ENCODE measurements at places on chromosomes 5 and 9.

GRCh38 chr9:129486756-129487657, 133.9 kb downstream of the C9orf50 start:
- DNase-seq, result no peak

DNA sequence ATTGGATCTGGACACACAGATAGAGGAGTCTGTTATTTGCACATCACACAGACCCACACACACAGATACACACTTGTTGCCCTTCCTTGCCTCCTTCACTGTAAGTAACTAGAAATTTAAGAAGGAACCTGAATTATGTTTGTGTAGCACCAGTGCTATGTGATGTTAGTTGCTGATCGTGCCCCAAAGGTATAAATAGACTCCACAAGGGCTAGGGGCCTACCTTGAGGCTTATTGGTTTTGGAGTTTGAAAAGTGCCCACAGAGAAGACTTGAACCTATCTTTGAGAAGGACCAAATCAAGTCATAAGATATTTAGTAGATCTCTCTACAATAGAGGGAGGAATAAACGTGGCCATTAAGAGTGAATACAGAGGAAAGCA, 8.8 kb upstream of the TGFBI start:
- DNase-seq, result no peak

DNA sequence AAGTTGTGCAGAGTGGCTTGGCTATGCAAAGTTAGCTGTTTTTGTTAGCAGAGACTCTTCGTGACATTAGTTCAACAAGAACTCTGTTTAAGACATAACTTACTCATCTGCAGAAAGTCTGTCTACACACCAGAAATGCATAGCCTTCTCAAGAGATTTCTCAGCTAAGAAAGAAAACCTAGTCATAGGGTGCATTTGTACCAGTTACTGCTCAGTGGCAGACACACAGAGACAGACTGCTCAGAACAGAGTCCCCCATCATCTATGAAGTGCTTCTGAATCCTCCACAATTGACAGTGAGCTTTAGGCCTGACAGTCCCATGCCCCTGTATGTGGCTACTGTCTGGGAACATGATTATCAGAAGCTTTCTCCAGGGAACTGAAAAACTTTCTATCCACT, 56.1 kb upstream of the IFNK start:
- DNase-seq, result no peak

GRCh38 chr5:141121985-141122384, 367 bp downstream of the PCDHB4 start:
- DNase-seq, result no peak

DNA sequence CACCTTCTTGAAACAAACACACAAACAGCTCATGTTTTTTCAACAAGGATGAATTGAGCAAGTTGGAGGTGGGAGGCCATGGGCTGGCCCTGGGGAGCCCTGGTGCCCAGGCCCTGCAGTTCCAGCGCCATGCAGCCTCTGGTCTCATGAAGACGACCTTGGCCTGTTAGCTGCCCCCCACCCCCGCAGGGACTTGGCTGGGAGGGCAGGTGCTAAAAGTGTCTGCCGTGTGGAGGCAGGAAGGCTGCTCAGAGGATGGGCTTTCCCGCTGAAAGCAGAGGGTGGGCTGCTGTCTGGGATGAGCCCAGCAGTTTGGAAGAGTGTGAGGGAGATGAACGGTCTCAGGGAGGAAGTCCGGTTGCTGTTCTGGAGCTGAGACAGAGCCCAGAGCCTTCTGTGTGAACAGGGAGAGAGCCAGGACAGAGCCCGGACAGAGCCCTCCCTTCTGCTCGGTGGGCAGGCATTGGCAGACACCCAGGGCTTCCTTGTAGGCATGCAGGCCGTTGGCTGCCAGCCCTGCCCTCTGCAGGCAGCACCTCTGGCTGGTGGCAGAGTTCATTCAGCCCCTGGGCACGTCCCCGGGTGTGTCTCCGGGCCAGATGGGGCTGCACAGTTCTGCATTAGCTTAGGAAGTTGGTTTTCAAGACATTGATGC, 18.7 kb downstream of the ROPN1L start:
- DNase-seq, result no peak

DNA sequence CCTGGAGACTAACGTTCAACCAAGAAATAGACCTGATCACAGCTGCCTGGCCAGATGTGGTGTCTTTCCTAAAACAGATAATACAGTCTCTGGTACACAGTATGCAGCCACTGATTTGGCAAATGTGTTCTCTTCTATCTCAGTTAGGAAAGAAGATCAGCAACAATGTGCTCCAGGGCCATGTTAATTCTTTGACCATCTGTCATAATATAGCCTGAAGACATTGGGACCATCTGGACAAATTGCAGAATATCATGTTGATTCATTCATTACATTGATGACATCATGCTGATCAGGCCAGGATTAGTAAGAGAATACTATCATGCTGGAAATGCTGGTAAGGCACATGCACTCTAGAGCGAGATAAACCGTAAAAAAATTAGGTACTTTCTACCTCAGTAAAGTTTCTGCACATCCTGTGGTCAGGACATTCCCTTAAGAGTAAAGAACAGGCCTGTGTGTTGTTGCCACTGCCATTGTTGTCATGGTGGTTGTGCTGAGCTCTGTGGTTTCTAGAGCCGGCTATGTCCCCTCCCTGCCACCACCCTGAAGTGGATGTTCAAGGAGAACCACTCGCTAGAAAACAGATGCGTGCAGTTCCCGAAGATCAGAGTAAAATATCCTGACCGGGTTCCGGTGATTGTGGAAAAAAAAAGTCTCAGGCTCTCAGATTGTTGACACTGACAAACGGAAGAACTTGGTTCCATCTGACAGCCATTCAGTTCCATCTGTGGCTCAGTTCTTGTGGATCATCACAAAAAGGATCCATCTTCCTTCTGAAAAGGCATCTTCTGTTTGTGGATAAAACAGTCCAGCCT, 6.4 kb upstream of the JMY start:
- DNase-seq, result no peak

- no peak for DNase-seq
These were observed 642.1 kb downstream of the KCTD16 start for GRCh38 chr5:144812763-144813162.

GRCh38 chr5:93381057-93381456, 200.0 kb downstream of the NR2F1-AS1 start:
- no peak for DNase-seq

DNA sequence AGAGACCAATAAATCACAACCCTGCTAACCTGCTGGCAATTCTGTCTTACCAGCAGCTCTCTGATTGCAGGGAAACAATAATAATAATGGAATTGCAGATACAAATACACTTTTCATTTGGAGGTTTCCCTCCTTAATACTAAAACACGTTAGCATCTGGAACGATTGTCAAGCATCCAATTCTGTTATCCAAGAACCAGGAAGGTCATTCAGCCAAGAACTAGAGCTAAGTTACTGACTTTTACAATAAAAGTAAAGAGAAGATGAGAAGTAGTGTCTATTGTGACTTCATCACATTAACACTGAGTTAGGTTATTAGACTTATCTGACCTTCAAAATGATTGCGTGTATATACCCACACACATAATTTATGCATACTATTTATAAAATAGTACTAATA, 335.6 kb downstream of the BRINP1 start:
- DNase-seq, result no peak

DNA sequence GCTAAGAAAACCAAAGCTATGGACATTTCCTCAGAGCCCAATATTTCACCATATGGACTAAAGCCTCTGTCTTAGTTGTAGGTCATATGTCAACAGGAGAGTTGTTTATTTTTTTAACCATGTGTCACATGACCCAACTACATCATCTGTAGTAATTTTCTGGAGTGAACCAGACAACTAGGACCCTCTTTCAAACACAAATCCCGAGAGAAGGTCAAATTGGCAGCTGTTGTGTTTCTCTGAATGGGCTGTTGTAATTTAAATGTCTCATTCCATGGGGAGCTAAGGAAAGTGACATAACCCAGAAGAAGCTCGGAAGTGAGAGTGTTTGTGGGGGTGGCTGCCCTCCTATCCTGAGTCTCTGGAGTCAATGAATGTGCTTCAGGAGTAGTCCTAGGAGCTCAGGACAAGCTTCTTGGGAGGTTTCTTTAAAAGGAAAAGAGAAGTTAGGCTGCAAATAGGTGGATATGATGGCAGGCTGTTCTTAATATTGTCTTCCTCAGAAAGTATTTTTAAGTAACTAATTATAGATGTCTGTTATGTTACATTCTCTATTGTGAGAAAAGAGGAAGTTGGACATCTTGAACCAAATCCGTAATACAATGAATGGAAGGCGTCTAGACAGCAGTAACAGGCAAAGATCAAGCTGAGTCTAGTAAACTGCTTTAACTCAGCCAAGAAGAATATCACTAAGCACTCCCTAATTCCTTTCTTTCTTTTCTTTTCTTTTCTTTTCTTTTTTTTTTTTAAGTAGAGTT, 50.1 kb downstream of the TMEM167A start:
- no peak for DNase-seq

DNA sequence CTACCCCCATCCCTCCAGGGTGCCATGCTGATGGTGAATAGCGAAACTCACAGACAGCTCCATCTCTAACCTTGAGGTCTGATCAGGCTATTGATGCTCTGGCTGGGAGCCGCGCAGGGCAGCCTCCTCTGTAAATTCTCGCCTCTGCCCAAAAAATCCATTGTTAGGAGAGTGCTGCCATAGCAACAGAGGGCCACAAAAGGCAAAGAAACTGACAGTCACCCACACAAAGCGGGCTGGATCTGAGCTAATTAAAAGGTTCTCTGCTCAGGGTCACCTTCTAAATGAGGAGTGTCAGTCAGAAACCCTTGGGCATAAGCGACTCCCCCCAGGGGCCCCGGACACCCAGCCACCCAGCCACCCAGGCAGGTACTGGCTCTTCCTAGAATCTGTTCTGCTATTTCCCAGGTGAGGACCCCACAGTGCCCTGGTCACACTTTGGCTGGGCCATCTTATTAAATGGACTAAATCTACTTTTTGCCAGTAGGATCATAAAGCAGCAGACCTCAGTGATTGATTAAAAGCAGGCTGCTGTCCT, 126.7 kb downstream of the MED10 start:
- no peak for DNase-seq

DNA sequence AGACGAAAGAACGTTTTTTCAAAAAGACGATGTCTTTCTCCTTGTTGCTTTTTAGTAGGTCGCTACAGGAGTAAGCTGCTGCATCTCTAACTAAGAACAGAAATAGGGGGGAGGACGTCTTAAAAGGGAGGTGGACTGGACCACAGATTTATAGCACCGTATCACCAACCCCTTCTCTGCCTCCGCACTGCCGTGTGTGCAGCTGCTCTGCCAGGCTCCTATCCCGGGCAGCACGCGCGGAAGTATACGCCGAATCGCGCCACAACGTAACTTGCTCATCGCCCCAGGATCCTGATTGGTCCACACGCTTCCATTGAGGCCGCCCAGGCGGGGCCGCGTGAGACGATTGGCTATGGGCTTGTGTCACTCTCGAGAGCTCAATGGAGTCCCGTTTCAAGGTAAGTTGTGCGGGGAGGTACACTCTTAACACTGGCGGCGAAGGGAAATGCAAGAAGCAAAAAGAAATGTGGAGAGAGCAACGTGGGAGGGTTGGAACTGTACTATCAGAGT, at the start of gene ELAVL2:
TSS of gene ELAVL2 (minus strand) at position 121 of the 510 bp plus-strand sequence. CDS start 64,006 bp downstream, outside the sequence.
- DNase-seq, result peak; percentile 89

Measured in putamen (tissue), 1 donor.